Brain microvascular endothelial cell (primary cell): ENCODE measurements at places on chromosomes 11 and 22.

- no peak for DNase-seq
Measured at GRCh38 chr11:46417711-46418110, 26.1 kb upstream of the CHRM4 start.

DNA sequence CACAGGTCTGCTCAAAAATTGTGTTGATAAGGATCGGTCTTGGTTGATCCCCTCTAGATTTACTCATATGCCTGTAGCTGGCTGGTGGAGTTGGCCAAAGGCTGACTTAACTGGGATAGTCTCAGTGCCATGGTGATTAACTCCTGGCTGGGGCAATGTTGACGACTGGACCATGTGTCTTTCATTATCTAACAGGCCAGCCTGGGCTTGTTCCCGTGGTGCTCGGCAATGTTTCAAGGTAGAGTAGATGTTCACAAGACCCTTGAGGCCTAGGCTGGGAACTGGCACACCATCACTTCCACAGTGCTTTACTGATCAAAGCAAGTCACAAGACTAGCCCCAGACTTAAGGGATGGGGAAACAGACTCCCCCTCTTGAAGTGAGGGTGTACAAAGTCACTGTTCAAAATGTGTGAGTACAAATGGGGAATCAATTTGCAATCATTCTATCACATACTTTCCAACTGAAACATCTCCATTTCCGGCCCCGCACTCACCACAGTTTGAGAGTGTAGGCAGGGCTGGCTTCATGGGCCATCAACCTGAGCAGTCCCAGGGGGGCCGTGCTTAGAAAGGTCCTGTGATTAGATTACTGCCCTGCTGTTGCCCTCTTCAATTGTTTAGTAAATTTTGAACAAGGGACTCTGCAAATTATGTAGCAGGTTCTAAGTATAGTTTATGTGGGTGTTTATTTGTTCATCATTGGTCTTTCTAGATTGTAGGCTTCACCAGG is 240.8 kb downstream of the NELL1 start:
- no peak for DNase-seq

DNA sequence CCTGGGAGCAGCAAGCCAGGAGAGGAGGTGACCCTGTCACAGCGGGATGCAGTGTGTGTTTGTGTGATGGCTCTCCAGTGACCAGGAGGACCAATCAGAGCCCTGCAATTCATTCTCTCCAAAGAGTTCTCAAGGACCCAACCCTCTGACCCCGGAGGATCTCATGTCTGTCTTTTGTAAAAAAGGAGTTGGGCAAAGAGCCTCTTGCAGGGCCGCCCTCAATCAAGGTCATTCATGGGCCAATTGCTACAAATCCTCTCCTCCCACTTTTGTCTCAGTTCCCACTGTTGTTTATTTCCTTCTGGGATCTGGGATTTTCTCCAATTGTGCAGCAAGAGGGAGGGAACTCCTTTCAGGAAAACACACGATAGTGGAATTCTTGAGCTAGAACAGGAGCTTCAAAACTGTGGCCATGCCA is 4.0 kb downstream of the TECTA start:
- no peak for DNase-seq

GRCh38 chr11:13376838-13377237 is 86.2 kb downstream of the BTBD10 start:
- DNase-seq: no peak

GRCh38 chr11:116714902-116715301 is 57.9 kb downstream of the BUD13 start:
- DNase-seq: no peak

DNA sequence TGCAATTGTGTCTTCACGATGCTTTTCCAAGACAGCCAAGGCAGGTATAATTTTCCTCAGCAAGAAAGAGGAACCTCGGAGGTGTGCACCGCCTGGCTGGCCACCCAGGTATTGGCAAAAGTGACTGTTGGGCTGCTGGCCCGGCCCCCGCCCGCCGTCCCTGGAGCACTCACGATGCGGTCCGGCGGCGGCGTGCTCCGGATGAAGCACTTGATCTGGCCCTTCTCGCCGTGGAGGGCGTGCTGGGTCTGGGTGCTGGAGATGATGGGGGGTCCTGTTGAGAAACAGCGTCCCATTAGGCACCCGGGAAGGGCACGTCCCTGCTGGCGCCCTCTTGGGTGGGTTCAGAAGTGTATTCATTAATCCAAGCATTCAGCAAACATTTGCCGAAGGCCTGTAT is 84.8 kb downstream of the ST3GAL4 start:
- no peak for DNase-seq

DNA sequence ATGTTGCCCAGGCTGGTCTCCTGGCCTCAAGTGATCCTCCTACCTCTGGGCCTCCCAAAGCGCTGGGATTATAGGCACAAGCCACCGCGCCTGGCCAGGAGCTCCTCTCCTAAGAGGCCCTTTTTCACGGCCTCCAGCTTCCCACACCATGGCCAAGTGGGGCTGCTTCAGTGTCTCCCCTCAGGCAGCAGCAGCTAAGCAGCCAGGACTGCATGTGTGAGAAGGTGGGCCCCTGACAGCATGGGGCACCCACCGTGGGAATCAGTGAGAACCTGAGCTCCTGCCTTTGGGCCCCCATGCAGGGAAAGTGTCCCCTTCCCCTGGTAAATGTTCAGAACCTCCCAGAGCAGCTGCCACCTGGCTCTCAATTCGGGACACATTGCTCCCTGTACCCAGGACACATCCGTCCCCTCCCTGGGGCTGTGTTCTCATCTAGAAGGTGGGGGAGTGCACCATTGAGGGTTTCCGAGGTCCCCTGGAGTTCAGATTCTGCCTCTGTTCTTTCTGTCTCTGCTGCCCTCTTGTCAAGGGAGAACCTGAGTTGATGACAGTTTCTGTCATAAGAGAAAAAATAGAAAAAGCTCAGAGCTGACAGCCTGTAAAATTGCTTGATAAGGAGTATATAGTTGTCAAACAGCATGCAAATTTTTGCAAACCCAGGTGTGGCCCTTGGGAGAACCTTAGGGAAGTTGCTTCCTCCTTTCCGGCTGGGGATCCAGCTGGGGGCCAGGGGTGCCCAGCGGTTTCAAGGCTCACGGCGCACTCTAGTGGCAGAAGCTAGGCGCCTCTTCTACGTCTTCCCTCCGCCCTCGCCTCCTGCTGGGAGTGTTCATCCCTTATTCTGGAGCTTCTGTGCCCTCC is 29.7 kb downstream of the FAM83F start:
- peak; percentile 46 for DNase-seq

GRCh38 chr11:87878373-87878825 is 296.8 kb downstream of the RAB38 start:
- DNase-seq: peak; percentile 64

DNA sequence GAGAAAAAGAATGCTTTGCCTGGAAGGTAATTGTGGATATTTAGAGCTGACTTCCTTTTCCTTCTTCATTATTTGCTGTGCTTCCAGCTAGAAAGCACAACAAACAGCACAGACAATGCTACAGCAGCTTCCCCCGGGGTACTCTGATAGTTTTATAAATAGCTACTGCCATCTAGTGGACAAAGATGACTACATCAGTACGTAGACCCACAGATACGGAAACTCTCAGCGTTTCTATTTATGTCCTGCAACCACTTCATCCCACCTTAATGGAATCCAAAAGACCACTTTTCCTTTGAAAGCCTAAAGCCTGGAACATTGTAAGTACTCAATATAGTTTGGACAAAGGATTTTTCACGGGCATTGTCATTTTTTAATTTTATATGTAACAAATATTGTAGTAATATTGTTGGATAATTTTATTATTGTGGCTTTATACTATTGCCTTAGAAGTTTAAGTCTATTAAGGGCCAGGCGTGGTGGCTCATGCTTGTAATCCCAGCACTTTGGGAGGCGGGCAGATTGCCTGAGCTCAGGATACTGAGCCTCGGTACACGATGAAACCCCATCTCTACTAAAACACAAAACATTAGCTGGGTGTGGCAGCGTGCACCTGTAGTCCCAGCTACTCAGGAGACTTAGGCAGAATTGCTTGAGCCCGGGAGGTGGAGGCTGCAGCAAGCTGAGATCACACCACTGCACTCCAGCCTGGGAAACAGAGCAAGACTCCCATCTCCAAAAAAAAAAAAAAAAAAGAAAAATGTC is 7.5 kb downstream of the HSPA8 start:
- peak; percentile 51 for DNase-seq

GRCh38 chr22:48849219-48849912 is 978.3 kb downstream of the BRD1 start:
- no peak for DNase-seq

- no peak for DNase-seq
Measured at GRCh38 chr11:22711880-22712279, 45.5 kb downstream of the GAS2 start.

- no peak for DNase-seq
Measured at GRCh38 chr11:116696381-116696941, 76.3 kb downstream of the BUD13 start.

GRCh38 chr11:64854534-64855502 is 10.4 kb upstream of the CDC42BPG start:
- DNase-seq: peak; percentile 86

- DNase-seq: no peak
Measured at GRCh38 chr22:30876221-30876751, 92.3 kb downstream of the MORC2 start.

GRCh38 chr22:37240941-37241320 is 3.1 kb downstream of the RAC2 start:
- DNase-seq: no peak

GRCh38 chr11:6300325-6300724 is 20.0 kb downstream of the CAVIN3 start:
- DNase-seq: no peak

GRCh38 chr11:99545616-99546015 is 524.9 kb downstream of the CNTN5 start:
- DNase-seq: no peak

GRCh38 chr11:100563541-100564280 is 123.4 kb upstream of the ARHGAP42 start:
- no peak for DNase-seq

- DNase-seq: no peak
Measured at GRCh38 chr22:32811788-32812545, 10.5 kb downstream of the TIMP3 start.

- peak; percentile 39 for DNase-seq
Measured at GRCh38 chr11:44727373-44728287, 868 bp downstream of the TSPAN18 start.

GRCh38 chr22:24105013-24105360 is 76.3 kb upstream of the SUSD2 start:
- DNase-seq: no peak

DNA sequence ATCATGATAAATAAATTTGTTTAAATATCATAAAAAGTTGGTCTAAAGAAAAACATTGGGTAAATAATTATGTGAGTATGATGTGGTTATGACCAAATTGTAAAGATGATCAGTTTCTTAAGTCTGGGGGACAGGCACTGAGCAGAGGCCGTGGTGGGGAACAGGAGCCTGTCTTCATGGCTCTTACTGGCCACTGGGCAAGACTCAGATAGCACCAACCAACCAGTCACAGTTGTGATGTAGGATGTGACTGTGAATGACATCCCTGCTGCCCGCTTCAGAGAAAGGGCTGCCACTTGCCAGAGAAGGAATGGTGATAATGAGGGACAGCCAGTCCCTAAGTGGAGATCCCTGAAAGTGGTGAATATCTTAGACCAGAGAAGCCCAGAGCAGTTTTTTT is 7.0 kb downstream of the PTPRJ start:
- DNase-seq: no peak

DNA sequence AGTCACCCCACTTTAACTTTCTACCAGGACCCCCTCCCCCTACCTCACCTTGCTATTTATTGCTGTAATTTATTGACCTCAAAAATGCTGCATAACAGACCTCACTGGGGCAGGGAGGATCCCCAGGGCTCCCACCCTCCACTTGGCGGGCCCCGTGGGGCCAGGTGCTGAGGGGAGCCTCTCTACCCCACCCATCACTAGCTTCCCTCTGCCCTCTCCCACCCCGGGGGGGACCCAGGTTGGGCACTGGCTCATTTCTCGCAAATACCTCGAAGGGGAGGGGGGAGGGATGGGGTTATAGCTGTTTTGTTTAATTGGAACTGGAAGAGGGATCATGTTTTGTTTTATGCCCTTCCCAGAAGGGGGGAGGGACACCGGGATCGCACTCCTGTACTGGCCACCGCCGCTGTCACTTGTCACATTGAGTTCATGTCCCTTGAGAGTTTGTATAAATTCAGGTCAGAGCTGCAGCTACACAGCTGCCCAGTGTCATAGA is 16.3 kb upstream of the TMEM191C start:
- no peak for DNase-seq

DNA sequence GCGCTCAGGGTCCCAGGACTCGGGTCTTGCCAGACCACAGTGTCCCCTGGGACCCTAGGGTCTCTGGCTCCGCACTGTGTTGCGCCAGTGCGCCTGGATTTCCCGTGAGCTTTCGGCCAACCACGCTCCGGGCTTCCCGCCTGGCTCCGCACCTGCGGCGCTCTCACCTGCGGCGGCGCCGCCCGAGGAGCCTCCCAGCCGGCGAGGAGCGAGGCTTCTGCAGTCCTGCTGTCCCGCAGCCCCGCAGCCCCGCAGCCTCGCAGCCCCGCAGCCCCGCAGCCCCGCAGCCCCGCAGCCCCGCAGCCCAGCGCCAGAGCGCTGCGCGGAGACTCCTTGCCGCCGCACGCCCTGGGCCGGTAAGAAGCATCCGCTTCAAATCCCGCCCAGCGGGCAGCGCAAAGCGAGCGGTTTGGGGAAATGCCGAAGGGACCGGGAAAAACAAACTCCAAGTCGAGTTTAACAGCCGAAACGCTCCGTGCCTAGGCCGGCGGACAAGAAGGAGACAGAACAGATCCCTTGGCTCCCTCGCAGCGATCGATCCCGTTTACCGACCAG is 939 bp downstream of the ALX4 start:
- DNase-seq: no peak

DNA sequence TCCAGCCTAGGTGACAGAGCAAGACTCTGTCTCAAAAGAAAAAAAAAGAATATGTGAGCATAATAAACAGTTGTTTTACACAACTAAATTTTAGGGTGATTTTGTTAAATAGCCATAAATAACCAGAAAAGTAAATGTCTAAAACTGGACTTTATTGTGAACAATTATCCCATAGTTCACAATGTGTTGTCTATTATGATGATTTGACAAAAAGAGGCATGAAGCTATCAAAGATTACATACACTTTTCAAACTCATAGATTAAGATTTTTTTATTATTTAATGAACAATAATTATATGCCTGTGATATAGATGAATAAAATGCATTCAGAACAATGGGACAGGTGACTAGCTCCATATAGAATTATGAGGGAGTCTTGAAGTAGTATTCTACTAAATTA is 27.0 kb upstream of the MTMR2 start:
- DNase-seq: no peak

- no peak for DNase-seq
Measured at GRCh38 chr11:85355921-85356320, 271.2 kb downstream of the DLG2 start.

GRCh38 chr22:38882972-38883622 is 11.1 kb upstream of the CBX6 start:
- DNase-seq: no peak

- peak; percentile 9 for DNase-seq
Measured at GRCh38 chr11:98568013-98568412, 452.7 kb upstream of the CNTN5 start.

- DNase-seq: no peak
Measured at GRCh38 chr22:42788021-42788420, 67.4 kb upstream of the A4GALT start.
